ENCODE measurements at places on chromosomes 7 and 10. TPM values are rescaled to one million over a fixed set of nuclear protein-coding genes. Genes with fewer than 3 reads are reported as not detected.
A peak's percentile ranks its signal among the peaks of the same experiment; 100 is the strongest.

DNA sequence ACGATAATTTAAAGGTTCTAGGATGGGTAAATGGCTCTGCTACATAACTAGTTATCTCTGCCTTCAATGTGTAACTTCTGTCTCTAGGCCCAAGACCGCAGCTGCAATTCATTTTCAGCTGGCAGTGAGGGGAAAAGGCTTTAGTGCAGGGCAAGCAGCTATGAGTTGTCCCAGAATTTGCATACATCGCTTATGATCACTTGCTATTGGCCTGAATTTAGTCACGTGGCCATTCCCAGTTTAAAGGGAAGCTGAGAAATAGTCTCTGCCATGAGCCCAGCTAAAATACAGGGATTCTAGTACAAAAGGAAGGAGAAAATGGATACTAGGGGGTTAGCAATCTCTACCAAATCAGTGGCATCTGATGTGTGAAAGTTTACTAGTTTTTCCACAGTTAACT is 145.8 kb upstream of the IMMP2L start:
- no peak for DNase-seq

DNA sequence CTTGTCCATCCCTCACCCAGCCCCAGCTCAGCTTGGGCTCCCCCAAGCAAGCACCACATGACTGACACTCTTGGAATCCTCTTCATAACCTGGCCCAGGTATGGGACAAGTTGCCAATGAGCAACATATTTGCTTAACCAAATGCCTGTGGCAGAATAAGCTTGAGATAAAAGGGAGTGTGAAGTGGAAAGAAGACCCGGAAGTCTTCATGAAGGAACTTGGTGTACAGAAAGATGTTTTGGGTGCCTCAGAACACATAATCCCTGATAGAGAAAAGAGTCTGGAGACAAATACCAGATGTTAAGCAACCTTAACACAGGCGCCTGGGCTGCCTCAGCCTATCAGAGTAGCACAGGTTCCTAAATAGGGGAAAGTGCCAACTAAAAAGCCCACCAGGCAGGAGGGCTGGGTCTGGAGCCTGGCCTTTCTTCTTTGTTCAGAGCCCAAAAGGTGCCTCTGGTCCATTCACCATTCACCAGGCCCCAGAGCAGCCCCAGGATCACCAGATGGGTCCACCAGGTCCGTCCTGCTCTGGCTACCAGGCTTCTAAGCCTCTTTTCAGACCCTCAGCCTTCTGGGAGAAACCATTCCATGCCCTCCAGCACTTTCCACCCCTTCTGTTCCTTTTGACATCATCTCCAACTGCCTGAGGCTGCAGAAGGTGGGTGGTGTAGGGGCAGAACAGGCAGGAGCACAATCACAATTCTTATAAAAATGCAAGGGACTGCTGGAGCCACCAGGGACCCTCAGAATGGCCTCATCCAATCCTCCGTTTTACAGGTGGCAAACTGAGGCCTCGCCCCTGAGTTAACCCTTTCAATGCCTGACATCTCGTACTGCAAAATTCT is 22.6 kb downstream of the KCNMA1 start:
- DNase-seq: no peak

DNA sequence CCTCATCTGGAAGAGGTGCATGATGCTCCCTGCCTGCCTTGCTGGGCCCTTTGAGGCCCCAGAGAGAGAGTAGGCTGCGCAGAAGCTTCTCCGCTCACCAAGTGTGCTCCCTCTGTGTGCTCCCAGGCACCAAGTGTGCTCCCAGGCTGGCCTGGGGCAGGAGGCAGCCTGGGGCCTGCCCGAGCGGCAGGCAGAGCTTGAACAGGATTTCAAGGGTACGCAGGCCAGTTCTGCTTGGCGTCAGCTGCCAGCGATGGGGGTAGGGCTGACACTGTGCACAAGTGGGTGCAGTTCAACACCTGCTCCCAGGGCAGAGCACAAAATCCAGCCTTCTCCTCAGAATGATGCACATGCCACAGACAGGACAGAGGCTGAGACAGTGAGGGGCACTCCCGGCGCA is 119.7 kb downstream of the FAM53B start:
- DNase-seq: no peak

The ADIRF gene
- not detected for total RNA-seq

GRCh38 chr7:150476819-150477631 is 26.6 kb downstream of the GIMAP8 start:
- DNase-seq: no peak

- DNase-seq: peak; percentile 57
These were observed at the start of gene TMEM184A for GRCh38 chr7:1555813-1556543. Gene TMEM184A (minus strand): TSS chr7:1556205. CDS start chr7:1555484, 721 bp downstream.

The NPSR1 gene
- total RNA-seq: not detected

The UPK3B gene
- total RNA-seq: 1.3 TPM

The NCF1 gene
- total RNA-seq: 2.4 TPM

GRCh38 chr7:85890244-85890811 is 703.5 kb upstream of the SEMA3D start:
- no peak for DNase-seq

DNA sequence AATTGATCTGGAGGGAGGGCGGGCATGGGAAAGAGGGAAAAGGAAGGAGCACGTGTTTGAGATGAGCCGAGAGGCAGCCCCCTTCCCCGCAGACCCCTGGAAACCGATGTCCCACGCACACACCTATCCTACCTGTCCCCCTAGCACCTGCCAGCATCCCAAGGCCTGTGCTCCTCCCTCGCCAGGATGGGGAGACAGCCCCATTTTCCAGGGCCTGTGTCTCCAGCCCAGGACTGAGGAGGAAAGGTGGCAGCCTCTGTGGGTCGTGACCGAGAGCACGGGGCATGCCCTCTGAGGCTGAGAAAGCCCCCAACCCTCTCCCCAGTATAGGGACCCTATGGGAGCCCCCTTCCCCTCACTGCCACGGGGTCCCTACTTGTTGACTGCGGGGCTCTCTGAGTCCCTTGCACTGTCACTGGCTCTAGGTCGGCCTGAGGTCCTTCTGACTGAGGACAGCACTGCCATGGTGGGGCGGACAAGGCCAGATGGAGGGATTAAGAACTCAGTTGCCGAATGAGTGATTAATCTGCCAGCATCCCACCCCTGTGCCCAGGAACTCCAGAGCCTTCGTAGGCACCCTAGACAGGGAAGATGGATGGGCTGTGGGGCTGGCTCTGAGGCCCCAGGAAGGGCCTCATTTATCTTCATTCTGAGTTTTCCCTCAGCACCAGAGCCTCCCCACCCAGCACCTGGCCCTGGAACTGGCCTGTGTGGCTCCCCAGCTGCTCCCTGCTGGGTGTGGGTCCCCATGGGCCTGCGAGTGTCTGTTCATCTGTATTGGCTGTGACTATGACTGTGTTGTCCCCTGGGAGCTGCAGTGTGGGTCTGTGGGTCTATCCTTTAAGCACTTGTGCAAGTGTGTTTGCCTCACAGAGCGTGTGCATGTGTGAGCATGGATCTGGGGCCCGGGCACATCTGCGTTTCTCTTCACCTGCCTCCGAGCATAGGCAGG is 26.0 kb downstream of the CRHR2 start:
- no peak for DNase-seq

DNA sequence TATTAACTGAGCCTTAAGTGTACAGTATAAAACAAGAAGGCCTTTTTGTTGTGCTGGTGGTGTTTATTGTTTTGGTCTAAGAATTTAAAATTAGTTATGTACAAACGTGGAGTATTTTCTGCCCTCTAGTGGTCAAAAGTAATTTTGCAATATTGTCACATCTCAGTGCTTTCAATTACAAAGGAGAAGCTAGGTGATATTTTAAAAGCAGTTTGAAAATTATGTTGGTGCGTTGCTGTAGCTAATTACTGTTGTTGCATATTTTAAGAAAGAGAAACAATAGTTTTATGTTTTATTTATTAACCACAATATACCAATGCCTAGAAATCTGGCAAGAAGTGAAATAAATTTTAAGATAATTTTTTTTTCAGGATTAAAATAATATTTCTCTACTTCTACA is 11.4 kb downstream of the NPVF start:
- DNase-seq: no peak
